ENCODE measurements at places on chromosomes 1 and 21. TPM values are rescaled to one million over a fixed set of nuclear protein-coding genes. Genes with fewer than 3 reads are reported as not detected.

The LINGO4 gene
- not detected for total RNA-seq

DNA sequence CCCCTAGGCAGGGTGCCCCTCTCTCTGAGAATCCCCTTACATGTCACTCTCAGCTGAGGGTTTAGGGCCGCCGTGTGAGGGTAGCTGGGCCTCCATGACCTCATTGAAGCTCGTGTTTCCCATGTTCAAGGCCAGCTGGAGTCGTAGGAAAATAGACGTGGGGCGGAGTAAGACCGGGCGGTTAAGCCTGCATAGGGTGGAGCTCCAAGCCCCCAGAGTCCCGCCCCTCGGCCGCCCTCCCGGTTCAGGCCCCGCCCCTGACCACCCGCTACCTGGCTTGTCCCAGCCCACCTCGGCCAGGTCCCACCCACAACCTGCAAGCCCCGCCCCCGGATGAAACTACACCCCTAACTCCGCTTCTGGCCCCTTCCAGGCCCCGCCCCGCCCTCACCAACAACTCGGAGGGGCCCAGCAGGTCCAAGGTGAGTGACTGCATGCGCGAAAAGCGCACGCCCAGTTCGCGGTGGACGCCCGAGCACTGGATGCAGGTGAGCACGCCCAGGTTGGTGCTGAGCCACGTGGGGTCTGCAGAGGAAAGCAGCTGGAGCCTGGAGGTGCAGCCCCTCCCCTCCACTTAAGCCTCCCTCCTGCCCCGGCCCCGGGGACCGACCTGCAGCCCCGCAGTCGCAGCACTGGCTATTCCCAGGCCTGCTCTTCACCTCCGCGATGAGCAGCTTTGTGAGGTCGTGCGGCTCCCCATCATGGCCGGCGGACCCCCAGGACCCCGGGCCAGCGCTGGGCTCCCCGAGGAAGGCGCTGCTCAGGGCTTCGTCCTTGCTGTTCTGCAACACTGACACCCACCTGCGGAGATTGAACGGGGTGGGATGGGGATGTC, 12.2 kb upstream of the TCEA3 start:
- DNase-seq: no peak

- DNase-seq: no peak
These were observed 34.9 kb downstream of the PTGFRN start for GRCh38 chr1:116944613-116945012.

- DNase-seq: no peak
These were observed 21.5 kb upstream of the SLC25A34 start for GRCh38 chr1:15714406-15715136.

DNA sequence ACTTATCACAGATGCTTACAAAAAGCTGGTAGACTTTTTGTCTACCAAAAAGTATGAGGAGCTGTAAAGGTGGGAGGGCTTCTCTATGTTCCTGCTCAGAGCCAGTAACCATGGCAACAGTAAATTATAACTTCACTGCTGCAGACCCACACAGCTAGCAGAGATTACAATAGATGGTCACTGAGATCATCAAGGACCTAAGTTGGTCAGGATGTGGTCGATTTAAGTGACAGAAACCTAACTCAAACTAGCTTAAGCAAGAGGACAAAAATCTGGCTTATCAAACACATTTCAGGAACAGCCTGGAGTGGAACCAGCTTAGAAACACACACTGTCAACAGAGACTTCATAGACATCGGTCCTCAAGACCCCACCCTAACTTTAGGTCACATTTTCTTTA, 113.4 kb upstream of the ATP1A1 start:
- DNase-seq: no peak

- peak; percentile 60 for DNase-seq
These were observed 24.4 kb downstream of the RRAGC start for GRCh38 chr1:38834937-38835827.

The RORC gene
- not detected for total RNA-seq

DNA sequence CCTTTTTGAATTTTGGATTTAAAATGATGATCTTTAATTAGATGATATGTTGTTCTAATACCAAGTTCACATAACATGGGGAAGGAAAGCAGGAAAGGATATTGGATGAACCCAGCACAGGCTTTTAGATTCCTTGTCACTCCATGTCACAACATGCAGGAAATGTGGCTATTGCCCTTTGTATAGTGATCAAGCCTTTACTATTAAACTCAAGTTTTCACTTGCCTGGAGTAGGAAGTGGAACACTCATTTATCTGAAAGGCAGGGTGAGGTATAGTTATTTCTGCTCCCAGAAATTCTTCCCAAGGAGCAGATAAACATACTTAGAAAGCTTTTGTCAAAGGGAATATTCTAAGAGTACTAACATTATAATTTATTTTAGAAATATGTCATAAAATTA, 37.2 kb upstream of the BCAS2 start:
- DNase-seq: no peak

- DNase-seq: no peak
These were observed 14.9 kb downstream of the MAP3K7CL start for GRCh38 chr21:29145354-29145782.

The SERTAD4 gene
- total RNA-seq: not detected

DNA sequence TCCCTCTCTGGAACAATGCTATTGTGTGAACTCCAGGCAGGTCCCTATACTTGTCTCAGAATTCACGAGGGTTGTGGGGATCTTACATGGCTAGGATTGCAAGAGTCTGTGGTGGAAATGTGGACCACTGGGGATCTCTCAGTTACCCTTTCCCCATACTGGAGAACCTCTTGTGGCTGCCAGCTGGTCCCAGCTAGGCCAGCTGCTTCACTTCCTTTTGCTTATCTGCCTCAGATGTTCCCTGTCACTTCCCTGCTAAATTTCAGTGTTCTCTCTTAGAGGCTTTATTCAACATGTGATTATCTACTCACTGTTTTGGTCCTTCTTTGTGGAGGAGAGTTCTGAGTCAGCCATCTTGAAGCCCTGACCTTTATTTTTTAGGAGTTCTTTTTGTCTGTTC, 75.9 kb upstream of the SAMD13 start:
- DNase-seq: no peak

DNA sequence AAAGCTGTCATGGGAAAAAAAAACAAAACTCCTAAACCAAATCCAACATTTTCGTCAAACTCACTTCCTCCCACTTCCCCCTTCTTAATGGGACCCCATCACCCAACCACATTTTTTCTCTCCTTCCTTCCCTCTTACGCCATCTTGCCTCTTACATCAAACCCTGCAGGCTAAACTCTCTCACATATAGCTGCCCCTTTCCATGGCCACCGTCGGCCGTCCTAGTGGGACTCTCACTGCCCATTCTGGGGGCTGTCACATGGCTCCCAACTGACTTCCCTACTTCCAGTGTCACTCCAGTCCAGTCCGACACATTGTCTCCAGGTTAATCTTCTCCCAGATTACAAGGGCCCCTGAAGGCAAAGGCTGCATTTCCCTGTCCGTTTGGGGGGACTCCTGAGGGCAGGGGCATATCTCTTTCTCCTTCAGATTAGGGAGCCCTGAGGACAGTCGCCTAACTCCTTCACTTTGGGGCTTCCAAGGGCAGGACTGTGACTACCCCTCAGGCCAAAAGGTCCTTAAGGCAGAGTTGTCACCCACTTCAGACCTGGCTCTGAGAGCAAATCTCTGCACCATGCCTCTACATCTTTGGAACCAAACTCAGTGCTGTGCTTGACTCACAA, 658 bp downstream of the UBXN11 start:
- DNase-seq: no peak

The MYOC gene
- not detected for total RNA-seq

DNA sequence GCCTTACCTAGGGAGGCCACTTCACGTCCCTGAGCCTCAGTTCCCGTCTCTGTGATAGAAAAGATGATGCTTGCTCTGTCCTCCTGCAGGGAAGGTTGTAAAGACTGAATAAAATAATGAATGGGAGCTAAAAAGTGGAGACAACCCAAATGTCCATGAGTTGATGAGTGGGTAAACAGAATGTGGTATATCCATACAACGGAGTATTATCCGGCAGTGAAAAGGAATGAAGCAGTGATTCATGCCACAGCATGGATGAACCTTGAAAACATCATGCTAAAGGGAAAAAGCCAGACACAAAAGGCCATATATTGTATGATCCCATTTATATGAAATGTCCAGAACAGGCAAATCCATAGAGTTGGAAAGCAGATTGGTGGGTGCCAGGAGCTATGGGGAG, 77.9 kb downstream of the KAZN start:
- DNase-seq: no peak

DNA sequence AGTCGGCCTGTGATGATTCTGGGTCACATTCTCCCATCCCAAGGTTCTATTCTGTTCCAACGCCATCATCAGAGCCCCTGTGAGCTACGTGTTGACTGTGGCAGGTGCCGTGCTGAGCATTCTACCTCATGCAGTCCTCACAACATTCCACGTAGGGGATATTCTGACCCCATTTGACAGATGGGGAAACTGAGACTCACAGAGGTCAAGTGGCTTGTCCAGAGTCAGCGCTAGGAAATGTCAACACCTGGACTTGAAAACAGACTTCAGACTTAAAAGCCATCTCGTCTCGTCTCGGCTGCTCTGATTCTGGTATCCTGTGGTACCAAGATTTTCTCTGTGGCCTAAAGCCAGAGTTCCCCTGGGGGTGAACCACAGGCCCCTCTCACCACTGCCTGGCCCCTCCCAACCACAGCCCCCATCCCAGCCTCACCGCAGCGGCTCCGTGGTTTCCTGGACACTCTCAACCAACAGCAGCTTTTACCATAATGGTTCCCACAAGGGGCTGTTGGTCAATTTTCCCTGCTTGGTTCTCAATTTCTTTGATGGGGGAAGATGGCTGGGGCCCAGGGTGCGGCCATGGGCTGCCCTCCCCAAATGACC, 39.6 kb downstream of the SDC3 start:
- peak; percentile 15 for DNase-seq

All from GM12878 (cell line).